ENCODE measurements at places on chromosomes 5 and 9.
A peak's percentile ranks its signal among the peaks of the same experiment; 100 is the strongest.

DNA sequence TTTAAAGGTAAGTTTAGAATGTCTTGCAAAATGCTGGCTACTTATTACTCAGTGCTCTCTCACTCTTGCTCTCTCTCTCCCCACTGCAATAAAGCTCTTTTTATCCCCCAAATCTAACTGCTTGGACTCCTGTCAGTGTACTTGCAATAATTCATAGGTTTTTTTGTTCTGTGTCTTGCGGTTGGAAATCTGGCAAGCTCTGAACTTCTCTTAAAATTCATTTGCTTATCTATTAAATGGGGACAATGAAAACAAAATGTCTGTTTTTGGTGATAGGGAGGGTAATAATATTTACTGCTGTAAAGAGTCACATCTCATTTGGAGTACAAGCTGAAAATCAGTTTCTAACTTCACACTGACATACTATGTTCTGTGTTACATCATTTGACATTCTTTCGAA, 18.7 kb upstream of the OR13D1 start:
- DNase-seq: no peak

DNA sequence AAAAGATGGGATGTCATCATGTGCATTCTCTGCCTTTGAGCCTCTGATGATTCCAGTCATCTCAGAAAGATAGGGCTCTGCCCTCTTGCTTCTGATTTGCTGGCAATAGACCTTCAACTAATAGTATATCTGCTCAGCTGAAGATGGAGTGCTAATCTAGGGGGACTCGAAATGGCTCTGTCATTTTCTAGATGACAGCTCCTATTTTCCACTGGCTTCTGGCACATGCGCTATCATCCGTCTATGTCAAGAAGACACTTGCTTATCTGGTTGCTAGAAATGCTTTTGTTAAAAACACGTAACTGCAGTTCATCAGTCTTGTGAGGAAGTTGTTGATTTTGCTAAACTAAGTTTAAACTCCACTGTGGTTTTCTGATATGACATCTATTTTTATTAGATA, 265.5 kb upstream of the ZNF608 start:
- DNase-seq: no peak

GRCh38 chr5:43191740-43192557, at the start of gene NIM1K:
Gene NIM1K (plus strand): TSS chr5:43192225. CDS start chr5:43245776, 53,551 bp downstream.
- DNase-seq: no peak

DNA sequence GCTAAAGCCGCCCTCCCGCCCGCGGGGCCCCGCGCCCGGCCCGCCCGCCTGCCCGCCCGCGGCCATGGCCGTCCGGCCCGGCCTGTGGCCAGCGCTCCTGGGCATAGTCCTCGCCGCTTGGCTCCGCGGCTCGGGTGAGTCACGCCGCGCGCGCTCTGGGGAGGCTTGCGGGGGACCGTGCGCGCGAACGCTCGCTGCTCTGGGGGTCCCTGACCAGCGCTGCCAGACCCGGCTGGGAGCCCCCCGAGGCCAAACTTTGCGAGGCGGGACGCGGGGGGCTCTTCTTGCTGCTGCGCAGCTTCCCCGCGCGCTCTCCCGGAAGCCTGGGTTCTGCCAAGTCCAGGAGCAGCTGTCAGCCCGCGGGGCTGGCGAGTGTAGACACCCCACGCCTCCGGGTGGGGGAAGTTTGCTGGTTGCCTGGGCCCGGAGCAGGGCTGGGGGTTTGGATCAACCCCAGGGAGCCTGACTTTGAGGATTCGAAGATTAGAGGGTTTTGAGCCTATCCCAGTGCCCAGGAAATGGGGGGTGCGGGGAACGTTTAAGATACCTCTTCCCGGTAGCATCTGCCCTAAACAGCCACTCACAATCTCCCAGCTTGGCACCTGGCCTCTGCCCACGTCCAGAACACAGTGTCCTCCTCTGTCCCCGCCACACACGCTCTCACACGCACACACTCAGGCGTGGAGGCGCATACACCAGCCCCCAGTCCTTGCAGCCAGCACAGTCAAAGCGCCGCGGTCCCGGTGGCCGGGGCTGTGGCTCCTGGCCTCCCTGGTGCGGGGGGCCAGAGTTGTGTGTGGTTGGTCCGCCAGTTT, 535 bp downstream of the UNC5A start:
- no peak for DNase-seq

- no peak for DNase-seq
These were observed 30.4 kb upstream of the NKX2-5 start for GRCh38 chr5:173265433-173265832.

GRCh38 chr5:59661954-59662615, 231.4 kb downstream of the PDE4D start:
- DNase-seq: no peak

DNA sequence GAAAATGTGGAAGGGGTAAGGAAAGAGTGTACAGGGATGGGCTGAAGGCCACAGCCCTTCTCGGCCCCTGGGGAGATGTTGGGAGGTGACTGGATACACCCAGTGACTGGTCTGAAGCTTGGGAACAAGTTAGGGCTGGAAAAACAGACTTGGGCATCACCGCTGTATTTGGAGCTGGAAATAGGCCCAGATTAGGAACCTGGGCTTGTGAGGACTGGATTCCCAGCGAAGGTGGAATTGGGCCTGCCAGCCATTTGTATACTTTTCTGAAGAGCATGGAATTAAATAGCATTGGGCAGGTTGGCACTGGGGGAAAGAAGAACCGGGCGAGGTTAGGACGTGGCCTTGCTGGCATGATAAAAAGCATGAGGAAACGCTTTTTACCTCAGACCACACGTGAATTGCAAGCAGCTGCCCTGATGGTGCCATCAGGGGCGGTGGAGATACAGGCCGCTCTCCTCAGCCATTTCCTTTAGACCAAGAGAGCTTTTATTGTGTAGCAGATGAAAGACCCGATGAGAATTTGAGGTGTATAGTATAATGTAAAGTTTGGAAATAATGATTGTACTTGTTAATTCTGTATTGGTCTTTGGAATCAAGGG, 37.8 kb downstream of the OTULIN start:
- no peak for DNase-seq

DNA sequence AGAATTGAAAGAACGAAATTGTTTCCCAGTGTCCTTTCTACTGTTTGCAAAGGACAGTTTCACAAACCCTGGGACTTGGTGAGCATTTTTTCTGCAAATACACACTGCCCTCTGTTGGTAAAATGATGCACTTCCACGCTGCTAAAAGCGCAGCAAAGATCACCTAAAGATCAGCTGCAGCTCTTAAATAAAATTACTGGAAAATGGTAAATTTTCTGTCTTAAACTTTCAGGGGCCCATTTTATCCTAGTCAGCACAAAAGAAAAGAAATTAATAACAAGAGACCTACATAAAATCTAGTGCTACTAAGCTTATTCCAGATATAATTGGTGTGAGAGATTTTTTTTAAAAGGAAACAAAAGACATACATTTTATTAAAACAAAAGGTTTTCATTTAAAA, 566.0 kb downstream of the CAAP1 start:
- DNase-seq: no peak

- no peak for DNase-seq
These were observed 109.3 kb downstream of the DAPK1 start for GRCh38 chr9:87606841-87607521.

DNA sequence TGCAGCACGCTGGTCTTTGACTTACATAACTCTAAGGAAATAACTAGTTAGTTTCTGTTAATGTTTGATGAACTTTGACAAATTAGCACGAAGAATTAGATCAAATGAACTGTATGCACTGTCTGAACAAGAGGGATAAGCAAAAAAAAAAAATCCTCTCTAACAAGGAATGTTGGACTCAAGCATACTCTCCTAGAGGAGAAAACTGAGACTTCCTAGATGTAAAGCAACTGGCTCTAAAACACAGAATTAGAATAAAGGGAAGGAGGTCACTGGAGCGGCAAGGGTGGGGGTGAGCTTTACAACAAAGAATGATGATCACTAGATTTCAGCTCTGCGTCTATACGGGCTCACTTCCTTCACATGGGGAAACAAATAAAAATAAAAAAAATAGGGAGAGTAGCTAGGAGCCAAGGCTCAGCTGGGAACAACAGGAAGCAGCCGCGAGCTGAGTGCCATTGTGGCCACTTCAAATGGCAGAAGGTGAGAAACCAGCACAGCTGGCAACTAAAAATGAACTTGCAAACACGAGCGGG, 48.7 kb upstream of the CEMIP2 start:
- no peak for DNase-seq

DNA sequence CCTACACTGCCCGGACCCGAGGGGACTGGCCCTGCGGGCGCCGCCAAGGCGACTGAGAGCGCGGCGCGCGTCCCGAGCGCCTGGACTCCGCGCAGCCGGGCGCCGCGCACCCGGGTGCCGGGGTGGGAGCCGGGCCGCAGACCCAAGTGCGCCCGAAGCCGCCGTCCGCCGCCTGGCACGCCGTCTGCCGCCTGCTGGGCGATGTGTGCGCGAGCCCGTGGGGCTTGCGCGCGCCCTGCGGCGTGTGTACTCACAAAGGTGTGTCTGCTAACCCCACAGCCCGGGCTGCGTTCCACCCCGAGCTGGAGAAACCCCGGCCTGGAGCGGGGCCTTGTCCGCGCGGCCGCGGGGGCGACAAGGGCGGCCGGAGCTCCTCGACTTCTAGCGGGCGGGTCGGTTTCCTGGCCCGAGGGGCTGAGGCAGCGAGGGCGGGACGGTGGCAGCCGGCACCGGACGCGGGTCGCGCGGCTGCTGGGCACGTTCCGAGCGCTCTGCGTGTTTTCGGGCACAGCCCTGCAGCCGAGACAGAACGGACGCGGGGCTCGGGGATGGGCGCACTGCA, 1.1 kb upstream of the ZSWIM6 start:
- peak; percentile 69 for DNase-seq

GRCh38 chr5:112381521-112381920, 37.6 kb downstream of the EPB41L4A start:
- DNase-seq: no peak

DNA sequence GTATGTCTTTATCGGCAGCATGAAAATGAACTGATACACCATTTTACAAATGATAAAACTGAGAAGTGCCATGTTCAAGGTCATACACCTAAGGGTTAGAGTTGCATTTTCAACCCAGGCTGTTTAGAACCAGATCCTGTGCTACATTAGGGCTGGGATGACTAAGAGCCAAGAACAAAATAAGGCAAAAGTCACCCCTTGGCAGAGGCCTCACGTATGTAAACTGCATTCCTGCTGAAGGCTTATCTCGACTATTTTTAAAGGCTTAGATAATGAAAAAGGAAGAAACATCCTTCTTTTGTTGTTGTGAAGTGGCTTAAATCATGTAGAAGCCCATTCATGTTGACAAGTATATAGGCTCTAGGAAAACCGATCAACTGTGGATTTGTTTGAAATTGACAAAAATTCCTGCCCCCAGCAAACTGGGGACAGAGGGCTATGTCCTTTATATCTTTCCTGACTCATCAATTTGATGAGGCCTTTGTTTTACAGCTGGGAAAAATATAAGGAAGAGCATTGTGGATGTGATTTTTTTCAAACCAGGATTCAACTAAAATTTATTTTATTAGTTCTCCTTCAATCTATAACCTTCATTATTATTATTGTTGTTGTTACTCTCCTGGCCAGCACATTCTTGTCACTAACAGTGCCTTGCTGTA, 196.5 kb downstream of the SNX18 start:
- no peak for DNase-seq

DNA sequence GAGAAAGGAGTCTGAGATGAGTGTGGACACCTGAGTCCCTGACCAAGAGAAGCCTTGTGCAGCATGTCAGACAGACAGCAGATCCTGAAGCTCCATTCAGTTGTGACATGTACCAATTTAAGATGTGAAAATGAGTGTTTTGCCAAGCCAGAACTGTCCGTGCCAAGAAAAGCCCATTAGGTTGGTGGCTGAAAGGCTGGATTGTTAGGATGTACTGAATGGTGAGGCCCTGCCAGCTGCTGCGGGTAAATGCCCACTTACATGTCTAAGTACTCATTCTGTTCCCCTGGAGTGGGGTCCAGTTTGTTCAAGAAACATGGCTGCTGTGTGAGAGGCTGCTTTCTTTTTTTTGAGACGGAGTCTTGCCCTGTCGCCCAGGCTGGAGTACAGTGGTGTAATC, 14.6 kb downstream of the DAPK1 start:
- DNase-seq: no peak

GRCh38 chr5:91224969-91225368, 158.1 kb downstream of the ARRDC3 start:
- DNase-seq: no peak

GRCh38 chr5:111685969-111686368, 71.0 kb downstream of the NREP start:
- DNase-seq: no peak

- no peak for DNase-seq
These were observed 38.8 kb upstream of the ANXA2R start for GRCh38 chr5:43078956-43079355.

DNA sequence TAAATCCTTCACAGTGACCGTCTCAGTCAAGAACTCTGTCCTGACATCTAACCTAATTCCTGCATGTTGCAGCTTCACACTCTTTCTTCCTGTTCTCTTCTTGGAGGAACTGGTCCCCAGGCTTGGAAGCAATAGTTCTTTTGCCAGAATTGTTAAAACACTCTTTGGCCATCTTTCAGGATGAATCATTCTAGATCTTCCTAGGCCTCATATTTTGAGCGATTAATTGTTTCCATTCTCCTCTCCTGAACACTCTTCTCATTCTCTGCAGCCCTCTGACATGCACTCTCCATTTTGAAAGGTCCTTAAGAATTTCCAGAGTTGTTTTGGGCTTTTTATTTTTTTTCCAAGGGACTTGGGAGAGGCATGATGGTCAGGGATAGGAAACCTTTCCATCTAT, 85.8 kb downstream of the FAM114A2 start:
- DNase-seq: no peak

DNA sequence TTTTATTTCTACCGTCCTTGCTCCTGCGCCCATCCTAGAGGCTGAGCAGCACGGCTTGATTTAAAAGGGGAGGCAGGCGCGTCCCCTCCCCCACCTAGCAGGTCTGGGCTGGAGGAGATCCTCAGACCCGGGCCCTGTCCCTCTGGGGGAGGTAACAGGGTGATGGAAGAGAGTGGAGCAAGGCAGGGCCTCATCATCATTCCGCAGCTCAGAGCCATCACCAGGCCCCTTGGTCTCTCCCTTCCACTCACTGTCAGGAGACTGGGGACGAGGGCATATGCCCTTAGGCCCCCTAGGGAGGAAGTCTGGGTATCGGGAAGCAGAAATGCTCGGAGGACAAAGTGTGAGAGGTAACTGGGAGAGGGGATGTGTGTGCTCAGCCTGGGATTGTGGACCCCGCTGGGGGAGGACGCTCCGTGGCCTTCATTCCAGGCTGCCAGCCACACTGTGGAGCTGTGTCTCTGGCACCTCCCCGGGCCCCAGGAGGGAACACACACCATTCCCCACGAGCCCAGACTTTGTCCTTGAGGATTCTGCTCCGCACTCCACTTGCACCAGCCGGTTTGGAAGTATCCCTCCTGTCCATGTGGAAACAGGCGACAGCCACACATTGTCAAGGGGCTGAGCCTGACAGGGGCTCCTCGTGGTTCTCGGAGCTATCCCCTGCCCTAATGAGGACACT, 761 bp downstream of the REEP2 start:
- DNase-seq: no peak

All from NK-92 treated with Interleukin-12 subunit alpha and Interleukin-12 subunit beta, amount 100 ng/mL, for 24 hours (cell line).